NCI-H2081 (cell line): ENCODE measurements at places on chromosomes 3 and 15.

DNA sequence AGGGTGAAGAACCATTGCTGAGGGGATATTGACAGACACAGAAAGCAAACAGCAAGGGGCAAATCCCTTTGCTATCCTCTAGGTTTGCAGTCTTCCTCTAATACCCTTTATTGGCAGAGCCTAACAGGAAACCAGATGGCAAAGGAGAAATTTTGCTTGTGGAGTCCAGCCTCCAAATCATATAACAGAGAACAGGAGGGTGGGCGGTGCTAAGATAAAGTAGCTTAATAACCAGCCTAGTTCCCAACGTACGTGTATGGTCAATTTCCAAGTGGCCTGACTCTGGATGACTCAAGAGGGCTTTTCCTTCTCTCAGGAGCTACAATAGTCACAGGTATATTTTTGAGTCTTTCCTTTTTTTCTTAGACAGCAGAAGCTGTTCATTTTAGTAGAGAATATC lies 404.5 kb downstream of the PDCD6IP start:
- DNase-seq: peak; percentile 36

DNA sequence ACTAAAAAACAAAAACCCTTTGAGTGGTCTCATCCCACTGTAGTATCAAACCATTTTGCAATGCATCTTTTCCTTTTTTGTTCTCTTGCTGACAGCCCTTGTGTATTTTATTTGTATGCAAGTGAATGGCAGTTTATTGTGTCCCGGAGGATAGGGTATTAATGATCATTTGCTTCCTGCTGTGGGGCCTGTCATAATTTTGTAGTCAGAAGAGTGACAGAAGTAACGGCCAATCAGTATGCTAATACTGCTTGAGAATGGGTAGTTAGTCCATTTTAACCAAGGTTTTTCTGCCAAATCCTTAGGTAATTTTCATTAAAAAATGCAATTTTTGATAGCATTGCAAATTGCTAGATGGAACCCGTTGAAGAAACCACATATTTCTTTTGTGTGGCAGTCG lies 75.5 kb upstream of the PLSCR5 start:
- DNase-seq: no peak

GRCh38 chr3:23916152-23916885 lies 471 bp downstream of the NKIRAS1 start:
- DNase-seq: no peak

- DNase-seq: no peak
These were observed 100.2 kb upstream of the BOC start for GRCh38 chr3:113111011-113111707.

- no peak for DNase-seq
These were observed 172.4 kb upstream of the ATP11B start for GRCh38 chr3:182620723-182621434.

GRCh38 chr3:88480822-88481221 lies 331.1 kb downstream of the C3orf38 start:
- DNase-seq: no peak

GRCh38 chr3:186985661-186986364 lies 55.5 kb downstream of the ST6GAL1 start:
- DNase-seq: no peak

DNA sequence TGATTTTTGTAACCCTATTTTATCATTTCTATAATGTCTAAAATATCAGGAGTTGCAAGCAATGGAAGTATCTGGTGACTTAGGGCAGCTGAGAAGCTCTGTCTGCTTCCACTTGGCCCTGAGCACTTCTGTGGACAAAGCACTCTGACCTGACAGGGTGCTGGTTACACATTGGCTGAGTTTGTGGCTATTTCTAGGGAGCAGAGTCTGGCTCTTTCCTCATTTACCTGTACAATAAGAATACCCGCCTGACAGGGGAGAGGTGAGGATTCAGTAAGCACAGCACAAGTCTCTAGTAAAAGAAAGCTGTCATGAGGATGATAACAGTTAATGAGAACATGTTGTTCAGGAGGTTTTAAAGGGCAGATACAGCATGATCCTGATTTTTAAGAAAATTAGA lies 33.3 kb upstream of the SPESP1 start:
- DNase-seq: no peak
